Dermis blood vessel endothelial cell (primary cell): ENCODE measurements at places on chromosomes 6 and 20. TPM values are rescaled to one million over a fixed set of nuclear protein-coding genes. Genes with fewer than 3 reads are reported as not detected.

MLN gene
- not detected in 2 replicates for total RNA-seq

ALDH8A1 gene
- 0.37 and 0.51 TPM in 2 replicates for total RNA-seq

PRSS35 gene
- total RNA-seq: not detected in 2 replicates

RAB44 gene
- under 0.01 TPM in 1 of 2 replicates, not detected in the other for total RNA-seq

PRSS16 gene
- 0.14 TPM in 1 of 2 replicates, not detected in the other for total RNA-seq

MATN4 gene
- total RNA-seq: 0.09 and 0.17 TPM in 2 replicates

FAM209B gene
- 0.33 TPM in 1 of 2 replicates, not detected in the other for total RNA-seq

TMEM217 gene
- 12.1 and 12.4 TPM in 2 replicates for total RNA-seq

PRL gene
- total RNA-seq: not detected in 2 replicates

VWA7 gene
- total RNA-seq: 0.05 and 0.34 TPM in 2 replicates

ANKS1A gene
- 53.6 and 75.7 TPM in 2 replicates for total RNA-seq

MEP1A gene
- not detected in 2 replicates for total RNA-seq
